ENCODE measurements at places on chromosomes 1 and 21.

GRCh38 chr1:69252696-69253095 lies 315.0 kb upstream of the LRRC7 start:
- no peak for DNase-seq

GRCh38 chr1:50978852-50979781 lies 9.1 kb downstream of the CDKN2C start:
- no peak for DNase-seq

GRCh38 chr21:35198982-35199732 lies 150.1 kb upstream of the RUNX1 start:
- no peak for DNase-seq

- DNase-seq = no peak
These were observed 162.8 kb upstream of the ADAMTS5 start for GRCh38 chr21:27129694-27130093.

GRCh38 chr1:43819357-43819756 lies 112.0 kb downstream of the ST3GAL3 start:
- DNase-seq = no peak

DNA sequence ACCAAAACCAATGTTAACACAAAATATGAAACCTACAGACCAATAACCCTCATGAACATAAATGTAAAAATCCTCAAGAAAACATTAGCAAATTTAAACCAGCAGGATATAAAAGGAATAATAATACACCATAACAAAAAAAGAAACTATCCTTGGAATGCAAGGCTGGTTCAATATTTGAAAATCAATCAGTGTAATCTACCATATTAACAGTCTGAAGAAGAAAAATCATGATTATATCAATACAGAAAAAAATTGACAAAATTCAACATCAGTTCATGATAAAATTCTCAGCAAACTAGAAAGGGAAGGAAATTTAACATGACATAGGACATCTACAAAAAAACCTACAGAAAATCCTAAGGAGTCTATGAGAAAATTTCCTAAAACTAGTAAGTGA lies 19.8 kb downstream of the PRMT2 start:
- no peak for DNase-seq

DNA sequence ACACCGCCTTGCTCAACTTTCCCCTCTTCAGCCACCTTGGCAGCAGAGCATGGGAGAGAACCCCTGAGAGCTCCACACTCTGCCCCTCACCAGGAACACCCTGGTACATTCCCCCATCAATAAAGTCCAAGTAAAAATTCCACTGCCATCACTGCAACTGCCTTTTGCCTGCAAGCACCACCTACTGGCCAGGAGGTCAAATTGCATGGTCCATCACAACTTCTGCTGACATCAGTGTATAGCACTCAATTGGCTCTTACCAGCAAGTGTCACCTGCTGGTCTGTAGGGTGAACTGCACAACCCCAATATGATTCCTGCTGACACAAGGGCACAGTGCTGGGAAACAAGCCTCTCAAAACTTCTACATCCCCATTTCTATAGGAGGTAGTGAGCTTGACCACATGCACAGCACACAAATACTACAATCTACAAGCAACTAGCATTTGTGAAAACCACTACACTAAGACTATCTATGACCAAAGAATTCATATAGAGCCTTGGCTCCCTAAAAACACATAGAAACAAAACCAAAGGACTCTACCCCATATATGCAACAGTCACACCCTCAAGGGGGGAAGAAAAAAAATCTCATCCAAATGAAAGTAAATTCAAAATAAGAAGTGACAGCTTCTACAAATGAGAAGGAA lies 69.2 kb downstream of the FASLG start:
- no peak for DNase-seq

GRCh38 chr1:6427441-6428390 lies 3.1 kb downstream of the ESPN start:
- DNase-seq = no peak

GRCh38 chr1:7108251-7108650 lies 323.0 kb downstream of the CAMTA1 start:
- DNase-seq = no peak

DNA sequence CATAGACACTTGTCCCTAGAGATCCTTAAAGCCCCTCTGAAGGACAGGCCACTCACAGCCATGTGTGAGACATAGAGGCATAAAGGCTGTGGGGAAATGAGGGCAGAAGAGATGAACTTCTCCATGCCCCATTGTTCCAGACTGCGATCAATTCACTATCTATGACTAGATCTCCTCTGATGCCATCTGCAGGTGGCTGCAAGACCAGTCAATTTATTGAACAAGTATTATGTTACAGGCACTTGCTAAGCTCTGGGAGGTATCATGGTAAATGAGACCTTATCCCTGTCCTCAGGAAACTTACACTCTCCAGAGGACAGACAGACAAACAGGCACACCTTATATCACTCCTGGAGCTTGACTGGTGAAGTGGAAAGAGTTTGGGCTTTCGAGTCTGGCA lies 22.9 kb downstream of the UBIAD1 start:
- DNase-seq = no peak
